ENCODE measurements at places on chromosomes 5 and 9. TPM values are rescaled to one million over a fixed set of nuclear protein-coding genes. Genes with fewer than 3 reads are reported as not detected.

SPINK1 gene
- not detected for total RNA-seq

HTR1A gene
- total RNA-seq, result not detected

GABBR2 gene
- not detected for total RNA-seq

JAKMIP2 gene
- total RNA-seq, result 2.0 TPM

SLC9A3 gene
- total RNA-seq, result 1.8 TPM

All from CD8-positive, alpha-beta T cell (primary cell).